ENCODE measurements at places on chromosomes 2 and 18.

- no peak for DNase-seq
These were observed 50.9 kb upstream of the AFF3 start for GRCh38 chr2:100193291-100193710.

GRCh38 chr2:241496904-241497877 lies 11.2 kb downstream of the STK25 start:
- DNase-seq: no peak

GRCh38 chr2:157743051-157743450 lies 114.4 kb upstream of the ACVR1C start:
- no peak for DNase-seq

DNA sequence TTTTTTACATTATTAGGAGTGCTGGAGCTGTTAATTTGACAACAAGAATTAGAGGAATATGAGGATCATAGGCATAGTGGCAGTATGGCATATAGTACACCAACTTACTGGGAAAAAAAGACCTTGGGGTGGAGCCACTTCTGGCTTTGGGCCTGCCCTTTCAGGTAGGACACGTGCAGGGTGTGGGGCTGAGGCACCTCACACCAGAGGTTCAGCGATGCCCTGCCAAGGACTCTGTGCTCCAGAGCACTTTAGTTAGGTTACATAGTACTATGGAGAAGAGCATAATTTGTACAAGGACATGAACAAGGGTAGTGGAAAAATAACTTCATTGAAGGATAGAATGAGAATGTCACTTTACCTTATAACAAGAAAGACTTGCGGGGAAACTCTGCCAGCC lies 77.1 kb upstream of the CD302 start:
- DNase-seq: no peak

- no peak for DNase-seq
These were observed 476.3 kb upstream of the VWC2L start for GRCh38 chr2:213934560-213934959.

GRCh38 chr2:9739531-9739964 lies 103.7 kb upstream of the TAF1B start:
- DNase-seq: no peak

- no peak for DNase-seq
These were observed 46.3 kb downstream of the MYO1B start for GRCh38 chr2:191291471-191291870.

GRCh38 chr2:177474998-177475397 lies 82.4 kb downstream of the AGPS start:
- DNase-seq: no peak

GRCh38 chr2:75592030-75592429 lies 31.3 kb upstream of the EVA1A start:
- DNase-seq: no peak

DNA sequence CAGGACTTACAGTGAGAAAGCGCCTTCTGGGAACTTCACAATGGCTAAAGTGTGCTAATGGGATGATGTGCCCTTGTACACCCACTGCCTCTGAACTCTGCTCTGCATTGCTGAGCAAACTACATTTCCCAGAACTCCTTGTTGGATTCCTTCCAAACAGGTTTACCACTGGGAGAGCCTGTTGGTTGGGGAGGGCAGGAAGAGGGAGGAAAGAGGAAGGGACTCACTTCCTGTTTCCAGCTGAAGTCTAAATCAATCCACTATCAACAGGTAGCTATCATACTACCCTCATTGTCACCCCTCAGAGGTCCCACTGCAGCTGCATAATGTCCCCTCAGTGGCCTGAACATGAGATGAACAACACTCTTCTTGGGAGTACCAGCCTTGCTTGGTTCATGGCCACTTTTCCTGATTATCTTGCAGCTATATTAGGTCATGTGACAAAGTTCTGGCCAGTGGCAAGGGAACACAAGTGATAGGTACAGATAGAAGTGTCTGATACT lies 109.7 kb downstream of the MSH2 start:
- no peak for DNase-seq

DNA sequence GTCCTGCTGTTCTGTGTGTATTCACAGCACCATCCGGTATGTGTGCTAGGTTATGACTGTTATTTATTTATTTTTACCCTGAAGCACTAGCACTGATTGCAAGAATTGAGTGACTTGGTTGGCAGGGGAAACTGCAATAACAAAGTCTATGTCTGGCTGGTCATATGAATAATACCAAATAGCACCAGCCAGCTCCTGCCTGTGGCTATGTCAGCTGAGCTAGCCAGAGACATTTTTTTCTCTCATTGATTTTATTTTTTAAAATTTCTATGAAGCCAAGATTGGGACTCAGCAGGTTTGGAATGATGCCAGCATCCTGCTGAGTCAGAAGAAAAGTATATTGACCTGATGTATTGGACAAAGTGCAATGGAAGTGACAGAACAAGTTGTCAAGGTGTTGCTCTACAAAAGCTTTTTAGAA lies 188.5 kb upstream of the CDH2 start:
- no peak for DNase-seq

DNA sequence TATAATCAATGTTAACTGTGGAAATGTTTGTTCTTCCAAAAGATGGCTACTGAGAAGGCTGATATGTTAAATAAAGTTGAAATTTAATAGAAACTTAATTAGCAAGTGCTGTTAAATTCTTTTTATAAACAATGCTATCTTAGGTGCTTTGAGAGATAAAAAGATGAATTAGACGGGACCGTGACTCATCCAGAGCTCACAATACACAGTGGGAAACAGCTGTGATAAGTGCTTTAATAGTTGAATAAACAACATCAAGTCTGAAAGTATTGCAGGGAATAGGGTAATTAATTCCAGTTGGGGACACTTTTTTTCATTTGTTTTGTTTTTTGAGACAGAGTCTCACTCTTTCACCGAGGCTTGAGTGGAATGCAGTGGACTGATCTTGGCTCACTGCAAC lies 85.5 kb upstream of the DTNA start:
- DNase-seq: no peak

GRCh38 chr2:209344349-209344748 lies 79.5 kb upstream of the MAP2 start:
- no peak for DNase-seq

DNA sequence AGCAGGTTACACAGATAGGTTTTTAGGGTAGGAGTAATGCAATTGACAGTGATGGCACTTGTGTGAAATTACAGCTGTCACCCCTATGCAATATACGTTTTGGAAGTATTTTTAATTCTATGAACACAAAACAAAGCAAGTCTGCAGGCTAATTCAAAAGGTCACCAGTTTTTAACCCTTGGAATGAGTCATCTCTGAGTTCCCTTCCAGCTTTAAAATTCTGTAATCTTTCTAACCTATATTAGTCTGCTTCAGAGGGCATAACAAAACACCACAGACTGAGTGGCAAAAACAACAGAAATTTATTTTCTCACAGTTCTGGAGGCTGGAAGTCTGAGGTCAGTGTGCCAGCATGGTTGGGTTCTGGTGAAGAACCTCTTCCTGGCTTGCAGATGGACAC lies 596.9 kb upstream of the HNMT start:
- DNase-seq: no peak

DNA sequence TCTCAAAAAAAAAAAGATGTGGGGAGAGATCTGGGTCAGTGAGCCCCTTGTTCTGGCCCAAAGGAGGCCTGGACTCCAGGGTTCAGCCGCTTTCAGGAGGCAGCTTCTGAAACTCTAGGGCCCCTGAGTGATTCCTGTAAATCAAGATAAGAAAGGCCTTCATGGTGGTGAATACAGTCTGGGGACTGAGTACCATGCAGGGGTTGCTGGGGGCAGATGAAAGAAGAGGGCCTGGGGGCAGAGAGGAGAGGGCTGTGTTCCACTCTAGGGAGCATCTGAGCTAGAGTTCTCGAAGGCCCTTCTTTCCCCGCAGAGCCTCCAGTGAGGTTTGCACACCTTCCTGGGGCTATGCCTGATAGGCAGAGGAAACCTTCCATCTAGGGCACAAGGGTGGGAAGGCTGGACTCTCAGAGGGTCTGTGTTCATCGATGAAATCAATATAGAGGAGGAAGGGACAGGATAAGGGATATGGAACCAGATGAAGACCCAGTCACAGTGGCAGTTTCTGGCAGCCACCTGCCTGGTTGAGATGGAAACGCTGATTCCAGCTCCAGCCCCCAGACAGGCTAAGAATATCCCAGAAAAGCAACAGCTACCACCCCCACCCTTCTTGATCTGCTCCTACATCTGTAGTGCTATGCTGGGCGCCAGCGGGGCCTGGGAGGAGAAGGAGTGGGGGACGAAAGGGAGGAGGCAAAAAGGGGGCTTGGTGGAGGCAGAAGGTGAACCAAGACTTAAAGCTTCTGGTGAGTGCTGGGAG lies 4.7 kb upstream of the CDK5R2 start:
- no peak for DNase-seq

- no peak for DNase-seq
These were observed 18.1 kb downstream of the TPRKB start for GRCh38 chr2:73718851-73719621.

- DNase-seq: no peak
These were observed 205.0 kb upstream of the ZNF521 start for GRCh38 chr18:25557011-25557410.

DNA sequence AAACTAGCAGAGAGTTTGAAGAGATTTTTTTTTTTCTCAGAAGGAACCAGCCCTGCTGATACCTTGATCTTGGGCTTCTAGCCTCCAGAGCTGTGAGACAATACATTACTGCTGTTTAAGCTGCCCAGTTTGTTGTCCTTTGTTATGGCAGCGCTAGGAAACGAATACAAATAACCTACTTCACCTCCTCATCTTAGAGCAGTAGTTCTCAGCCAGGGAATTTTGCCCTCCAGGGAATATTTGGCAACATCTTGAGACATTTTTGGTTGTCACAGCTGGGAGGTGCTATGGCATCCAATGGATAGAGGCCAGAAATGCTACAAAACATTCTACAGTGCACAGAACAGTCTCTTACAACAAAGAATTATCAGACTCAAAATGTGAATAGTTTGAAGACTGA lies 43.9 kb upstream of the BCL11A start:
- DNase-seq: no peak

- no peak for DNase-seq
These were observed 16.0 kb downstream of the SLC20A1 start for GRCh38 chr2:112661656-112662305.

DNA sequence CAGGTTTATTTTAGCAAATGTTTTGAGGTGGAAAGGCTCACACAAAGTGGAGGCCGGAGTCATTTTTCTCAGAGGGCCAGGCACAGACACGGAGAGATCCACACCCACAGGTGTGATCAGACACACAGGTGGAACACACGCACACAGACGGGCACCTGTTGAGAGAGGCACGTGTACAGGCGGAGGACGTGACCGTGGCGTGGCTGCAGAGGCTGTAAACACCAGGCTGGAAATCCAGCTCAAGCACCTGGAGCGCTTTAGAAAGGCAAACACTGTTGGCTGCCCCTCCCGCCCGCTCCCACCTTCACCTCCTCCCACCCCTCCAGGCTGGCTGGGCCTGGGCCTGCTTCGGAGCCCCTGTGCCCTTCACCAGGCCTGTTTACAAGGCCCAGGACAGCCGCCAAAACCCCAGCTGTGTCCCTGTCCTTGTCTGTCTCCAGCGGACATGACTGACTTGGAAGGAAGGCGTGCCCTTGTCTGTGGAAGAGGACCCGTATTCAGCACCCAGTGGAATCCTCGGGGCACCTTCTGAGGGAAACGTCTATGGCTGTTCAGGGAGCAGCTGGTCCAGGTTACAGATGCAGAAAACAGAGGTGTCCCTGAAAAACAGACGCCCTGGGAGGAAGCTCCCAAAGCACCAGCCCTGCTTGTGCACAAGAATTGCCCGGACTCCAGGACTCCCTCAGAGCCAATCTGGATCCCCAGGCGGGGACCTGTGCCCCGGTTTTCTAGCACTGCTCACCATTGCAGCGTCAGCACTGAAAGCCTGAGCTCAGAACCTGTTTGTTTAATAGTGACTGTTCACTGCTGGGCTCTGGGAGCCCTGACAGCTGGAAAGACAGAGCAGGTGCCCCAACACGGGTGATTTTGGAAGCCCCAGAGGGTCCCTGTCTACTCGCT lies 134.3 kb upstream of the HAAO start:
- no peak for DNase-seq

DNA sequence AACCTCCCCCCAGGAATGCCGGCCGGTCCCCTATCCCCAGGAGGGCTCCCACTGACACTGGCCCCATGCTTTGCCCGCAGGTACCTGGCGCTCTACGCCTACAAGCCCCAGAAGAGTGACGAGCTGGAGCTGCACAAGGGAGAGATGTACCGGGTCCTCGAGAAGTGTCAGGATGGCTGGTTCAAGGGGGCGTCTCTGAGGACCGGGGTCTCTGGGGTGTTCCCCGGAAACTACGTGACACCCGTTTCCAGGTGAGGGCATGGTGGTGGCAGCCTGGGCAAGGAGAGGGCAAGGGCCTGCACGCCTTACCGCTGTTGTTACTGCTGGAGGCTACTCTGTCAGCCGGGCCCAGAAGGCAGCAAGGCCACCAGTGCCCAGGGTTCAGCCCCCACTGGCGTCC lies 181.3 kb downstream of the SEPTIN10 start:
- DNase-seq: no peak

- DNase-seq: no peak
These were observed 41.1 kb downstream of the ASB1 start for GRCh38 chr2:238467792-238468191.

DNA sequence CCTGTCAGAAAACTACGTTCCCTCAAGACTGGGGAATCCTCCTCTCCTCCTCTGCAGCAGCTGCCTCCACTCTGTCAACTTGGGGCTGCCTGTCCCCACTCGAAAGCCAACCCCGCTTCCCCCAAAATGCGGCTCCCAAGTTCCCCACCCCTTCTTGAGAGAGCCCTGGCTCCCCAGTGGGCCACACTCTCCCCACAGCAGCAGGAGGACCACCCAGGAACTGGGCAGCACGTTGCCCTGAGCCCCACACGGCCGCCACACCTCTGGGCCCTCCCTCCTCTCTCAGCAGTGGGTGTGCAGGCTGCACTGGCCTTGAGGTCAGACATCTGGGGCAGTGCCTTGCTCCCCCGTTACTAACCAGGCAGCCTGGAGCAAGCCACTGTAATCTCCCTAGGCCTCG lies 9.6 kb upstream of the TEX51 start:
- DNase-seq: no peak

DNA sequence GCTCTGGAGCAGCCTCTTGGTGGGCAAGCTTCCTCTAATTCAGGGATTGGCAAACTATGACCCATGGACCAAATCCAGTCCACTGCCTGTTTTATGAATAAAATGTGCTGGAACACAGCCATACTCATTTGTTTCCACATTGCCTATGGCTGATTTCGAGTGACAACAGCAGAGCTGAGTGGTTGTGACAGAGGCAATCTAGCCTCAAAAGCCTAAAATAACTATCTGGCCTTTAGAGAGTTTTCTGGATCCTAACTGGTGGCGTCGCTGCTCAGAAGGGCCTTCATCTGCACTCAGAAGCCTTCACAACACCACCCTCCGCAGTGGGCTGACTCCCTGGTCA lies 147.1 kb downstream of the CCBE1 start:
- no peak for DNase-seq
